ENCODE measurements at places on chromosomes 2 and 18.

- DNase-seq: peak; percentile 68
Observed at GRCh38 chr18:13136904-13137669, 81.5 kb upstream of the LDLRAD4 start.

- DNase-seq: no peak
Observed at GRCh38 chr2:119024152-119024551, 82.2 kb downstream of the MARCO start.

DNA sequence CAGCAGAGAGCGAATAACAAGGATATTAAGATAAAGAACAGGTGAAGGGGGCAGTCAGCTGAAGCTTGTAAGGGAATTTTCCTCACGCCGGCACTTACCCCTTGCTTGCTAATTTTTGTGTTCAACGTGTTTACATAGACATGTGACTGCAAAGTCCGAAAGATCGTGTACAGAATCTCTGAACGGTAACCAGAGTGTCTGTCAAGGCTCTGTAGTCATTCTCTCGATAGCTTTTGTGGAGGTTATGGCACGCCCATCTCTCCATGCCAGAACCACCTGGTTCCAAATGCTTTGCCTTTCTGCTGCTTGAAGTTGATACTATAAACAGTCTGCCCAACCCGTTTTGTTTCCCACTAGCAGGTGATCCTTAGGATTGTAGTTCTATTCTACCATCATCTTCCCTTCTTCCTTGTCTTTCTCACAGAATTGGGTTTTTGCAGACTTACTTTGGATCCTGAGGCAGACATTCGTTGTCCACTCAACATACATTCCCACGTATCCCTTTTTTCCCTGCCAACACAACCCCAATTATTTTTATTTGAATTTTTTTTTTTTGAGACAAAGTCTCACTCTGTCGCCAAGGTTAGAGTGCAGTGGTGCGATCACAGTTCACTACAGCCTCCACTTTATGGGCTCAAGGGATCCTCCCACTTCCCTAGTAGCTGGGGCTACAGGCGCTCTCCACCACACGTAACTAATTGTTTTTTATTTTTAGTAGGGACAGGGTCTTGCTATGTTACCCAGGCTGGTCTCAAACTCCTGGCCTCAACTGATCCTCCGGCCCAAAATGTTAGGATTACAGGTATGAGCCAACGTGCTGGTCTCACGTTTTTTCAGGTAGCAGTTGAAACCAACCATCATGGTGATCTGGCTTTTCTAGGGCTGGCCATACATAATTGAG, 1.3 kb upstream of the USP34 start:
- DNase-seq: peak; percentile 38

GRCh38 chr2:222912776-222913175, 51.9 kb downstream of the ACSL3 start:
- no peak for DNase-seq

DNA sequence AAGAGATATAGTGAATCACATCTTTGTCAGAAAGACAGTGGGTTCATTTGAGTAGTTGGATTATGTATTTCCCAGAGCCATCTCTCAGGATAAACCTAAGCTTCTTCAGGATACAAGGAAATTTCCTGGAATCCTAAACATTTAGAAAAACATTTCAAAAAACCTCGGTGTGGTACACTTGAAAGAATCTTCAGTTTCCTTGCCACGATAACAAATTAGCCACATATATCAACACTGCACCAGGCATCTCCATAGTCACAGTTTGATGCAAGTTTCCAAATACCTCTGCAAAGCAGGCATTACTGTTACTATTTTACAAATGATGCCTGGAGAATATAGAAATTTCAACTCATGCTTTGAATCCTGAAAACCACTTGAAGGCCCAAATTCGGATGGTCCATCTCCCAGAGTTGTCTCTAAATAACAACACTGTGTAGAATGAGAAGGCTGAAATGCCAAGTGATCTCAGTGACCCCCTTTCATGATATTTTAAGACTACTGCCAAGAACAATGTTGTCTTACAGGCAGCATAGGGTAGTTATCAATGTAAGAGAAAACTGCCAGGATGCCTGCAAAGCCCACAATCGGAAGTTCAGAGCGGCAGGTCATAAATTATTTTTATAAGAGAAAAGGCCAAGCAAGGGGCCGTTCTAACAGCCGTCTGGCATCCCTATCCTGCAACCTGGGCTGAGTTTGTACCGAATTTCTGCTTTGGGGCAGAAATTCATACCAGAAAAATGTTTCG, 307.9 kb downstream of the TXNL1 start:
- no peak for DNase-seq

DNA sequence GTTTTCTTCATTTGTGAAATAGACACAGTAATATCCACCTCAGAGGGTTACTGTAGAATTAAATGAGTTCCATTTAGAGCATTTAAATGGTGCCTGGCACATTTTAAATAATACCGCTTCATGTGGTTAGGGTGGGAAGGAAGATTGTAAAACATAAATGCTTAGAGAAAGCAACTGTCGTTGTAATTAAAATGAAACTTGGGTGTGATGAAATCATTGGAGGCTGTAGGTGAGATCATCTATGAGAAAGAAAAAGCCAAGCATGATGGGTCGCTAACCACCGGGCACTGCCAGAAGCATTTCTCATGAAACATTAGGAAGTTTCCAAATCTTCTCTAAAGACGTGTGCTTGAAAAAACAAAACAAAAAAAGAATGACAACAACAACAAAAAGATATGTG, 8.2 kb upstream of the SLC39A10 start:
- DNase-seq: peak; percentile 37

- no peak for DNase-seq
Observed at GRCh38 chr18:63860531-63860930, 27.0 kb upstream of the SERPINB2 start.

- DNase-seq: no peak
Observed at GRCh38 chr2:55147041-55147440, 85.1 kb downstream of the CLHC1 start.

DNA sequence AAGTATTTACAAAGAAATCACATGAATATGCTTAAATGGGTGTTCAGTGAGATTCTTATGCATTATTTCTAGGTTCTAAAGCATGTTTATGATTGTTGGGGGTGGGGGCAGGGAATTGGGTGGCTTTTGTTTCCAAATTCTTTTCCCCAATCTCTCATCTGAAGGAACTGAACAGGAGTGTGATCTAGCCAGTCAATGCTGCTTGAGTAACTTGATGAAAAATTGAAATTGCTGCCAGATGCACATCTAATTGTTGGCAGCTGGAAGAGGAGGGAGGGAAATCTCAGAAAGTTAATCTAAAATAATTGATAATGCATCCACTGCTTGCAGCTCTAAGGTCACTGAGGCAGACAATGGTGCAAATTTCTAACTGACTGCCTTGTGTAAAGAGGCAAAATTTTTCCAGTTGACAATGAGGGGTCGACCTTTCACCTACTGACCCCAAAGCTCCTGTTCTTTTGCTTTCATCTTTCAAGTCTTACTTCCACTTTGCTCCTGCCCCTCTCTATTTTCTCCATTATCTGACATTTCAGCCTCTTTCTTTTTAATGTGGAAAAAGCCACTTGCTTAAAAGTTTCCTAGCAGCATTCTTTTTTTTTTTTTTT, 53.3 kb downstream of the IRS1 start:
- no peak for DNase-seq

DNA sequence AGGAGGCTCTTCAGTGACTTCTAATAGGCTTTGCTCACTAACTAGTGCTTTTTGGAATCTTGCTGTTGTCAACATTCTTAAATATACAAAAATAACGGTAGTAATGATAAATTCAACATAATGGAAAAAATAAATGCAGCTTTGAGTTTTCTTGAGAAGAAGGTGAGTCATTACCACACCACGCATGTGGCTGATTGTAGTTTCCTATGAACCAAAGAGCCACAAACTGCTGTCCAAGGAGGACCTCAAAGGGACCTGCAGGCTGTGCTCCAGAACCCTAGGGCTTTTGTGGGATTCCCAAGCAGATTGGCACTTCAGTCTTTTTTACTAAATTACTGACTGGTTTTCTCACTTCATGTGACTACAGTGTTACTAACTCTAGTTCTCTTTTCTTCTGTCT, 66.7 kb downstream of the TPGS2 start:
- no peak for DNase-seq

GRCh38 chr2:1767939-1768691, 23.8 kb upstream of the PXDN start:
- DNase-seq: no peak

DNA sequence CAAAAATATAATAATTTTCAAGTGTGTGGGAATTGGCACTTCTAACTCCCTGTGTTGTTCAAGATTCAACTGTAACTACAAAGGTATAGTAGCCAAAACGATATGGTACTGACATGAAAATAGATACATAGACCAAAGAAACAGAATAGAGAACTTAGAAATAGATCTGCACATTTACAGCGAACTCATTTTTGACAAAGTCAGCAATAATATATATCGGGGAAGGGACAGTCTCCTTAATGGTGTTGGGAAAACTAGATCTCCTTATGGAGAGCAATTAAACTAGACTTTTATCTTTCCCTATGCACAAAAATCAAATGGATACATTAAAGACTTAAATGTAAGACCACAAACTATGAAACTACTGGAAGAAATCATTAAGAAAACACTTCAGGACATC, 1530.6 kb upstream of the SLC39A10 start:
- DNase-seq: no peak

GRCh38 chr2:48383036-48383435, 146.9 kb upstream of the STON1 start:
- DNase-seq: no peak

DNA sequence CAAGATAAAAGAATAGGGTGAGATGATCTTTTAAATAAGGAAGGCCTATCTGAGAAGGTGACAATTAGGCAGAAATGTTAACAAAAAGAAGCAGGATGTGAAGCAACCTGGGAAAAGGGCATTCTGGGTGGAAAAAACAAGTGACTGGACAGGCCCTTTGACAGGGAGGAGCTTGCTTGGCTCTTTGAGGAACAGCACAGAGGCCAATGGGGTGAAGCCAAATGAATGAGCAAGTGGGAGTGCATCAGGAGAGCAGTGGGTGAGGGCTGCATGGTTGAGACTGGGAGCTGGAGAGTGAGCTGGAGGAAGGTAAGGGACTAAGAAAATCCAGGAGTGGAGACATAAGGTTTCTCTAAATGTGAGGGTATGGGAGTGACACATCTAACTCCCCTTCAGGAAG, 126.9 kb downstream of the TDRD15 start:
- DNase-seq: no peak

GRCh38 chr2:238233625-238234024, 6.2 kb downstream of the HES6 start:
- DNase-seq: no peak

- DNase-seq: peak; percentile 72
Observed at GRCh38 chr2:27249891-27250651, 12.8 kb downstream of the SLC30A3 start.

DNA sequence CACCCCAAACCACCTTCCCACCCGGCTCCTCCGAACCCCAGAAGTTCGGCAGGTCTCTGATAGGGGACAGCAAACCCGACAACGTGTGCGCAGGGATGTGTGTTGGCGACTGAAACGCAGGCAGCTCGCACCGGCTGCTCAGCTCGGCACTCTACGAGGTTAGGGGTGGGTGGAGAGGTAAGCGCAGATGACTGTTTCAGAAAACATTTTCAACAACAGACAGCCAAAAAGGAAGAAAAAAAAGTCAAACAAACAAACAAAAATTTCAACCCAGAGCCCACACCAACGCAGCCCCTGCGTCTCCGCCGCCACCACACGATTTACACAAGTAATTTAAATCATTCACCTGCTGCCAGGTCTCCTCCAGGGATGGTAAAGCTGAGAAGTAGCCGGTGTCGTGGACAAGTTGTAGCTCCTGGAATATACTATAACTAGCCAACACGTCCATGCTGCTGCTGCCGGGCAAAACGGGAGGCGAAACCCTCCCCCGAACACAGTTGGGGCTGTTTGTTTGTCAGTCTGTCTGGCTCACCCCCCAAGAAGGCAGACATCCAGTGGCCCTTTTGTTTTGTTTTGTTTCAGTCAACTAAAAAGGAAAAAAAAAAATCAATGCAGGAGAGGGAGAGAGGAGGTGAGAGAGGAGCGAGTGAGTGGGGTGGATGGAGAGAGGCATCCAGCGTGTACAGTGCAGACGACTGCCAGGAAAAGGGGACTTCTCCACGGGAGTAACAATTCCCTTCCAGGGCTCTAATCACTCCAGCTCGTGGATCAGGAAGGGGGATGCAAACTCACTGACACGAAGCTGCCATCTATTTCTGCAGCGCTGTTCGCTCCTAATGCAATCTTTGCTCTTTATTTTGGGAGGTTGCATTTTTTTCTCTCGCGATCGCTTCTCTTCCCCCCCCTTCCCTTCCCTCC, at the start of gene KLF7:
Gene KLF7 (minus strand): TSS at position 828 of the 918 bp plus-strand sequence. CDS start 380 bp downstream, at position 448.
- DNase-seq: peak; percentile 66

- no peak for DNase-seq
Observed at GRCh38 chr2:186306754-186307153, 179.3 kb upstream of the ZC3H15 start.

DNA sequence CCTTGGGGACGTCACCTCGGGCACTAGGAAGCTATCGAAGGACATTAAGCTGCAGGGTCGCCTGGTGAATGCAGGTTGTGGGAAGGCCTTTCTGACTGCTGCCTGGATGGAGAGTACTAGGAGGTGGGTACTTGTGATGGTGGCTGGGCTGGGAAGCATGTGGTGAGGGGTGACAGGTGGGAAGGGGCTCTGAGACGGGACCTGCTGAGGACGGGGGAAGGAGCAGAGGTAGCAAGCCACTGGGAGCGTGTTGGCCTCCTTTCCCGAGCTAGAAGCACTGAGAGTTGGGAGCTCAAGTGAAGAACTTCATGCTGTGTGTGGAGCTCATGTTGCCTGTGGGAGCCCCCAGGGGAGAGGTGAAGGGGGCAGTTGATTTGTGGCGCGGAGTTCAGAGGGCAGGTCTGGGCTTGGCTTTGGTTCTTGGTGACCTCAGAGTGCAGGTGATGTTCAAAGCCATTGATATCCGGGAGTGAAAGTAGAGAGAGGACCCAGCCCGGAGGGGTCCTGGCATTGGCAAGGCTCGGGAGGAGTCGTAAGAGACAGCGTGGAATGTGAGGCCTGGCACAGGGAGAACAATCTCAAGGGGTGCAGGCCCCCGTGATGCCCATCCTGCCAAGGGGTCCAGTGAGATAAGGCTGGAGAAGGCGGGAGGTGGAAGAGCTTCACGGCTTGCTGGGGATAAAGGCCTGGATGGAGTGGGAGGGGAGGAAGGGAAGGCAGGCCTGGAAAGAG, 13.2 kb downstream of the MROH2A start:
- no peak for DNase-seq

GRCh38 chr2:86793752-86794151, 3.0 kb upstream of the CD8A start:
- peak; percentile 54 for DNase-seq

- no peak for DNase-seq
Observed at GRCh38 chr18:4888251-4889040, 308.6 kb downstream of the AKAIN1 start.

- no peak for DNase-seq
Observed at GRCh38 chr18:45439851-45440645, 175.2 kb upstream of the SLC14A2 start.

GRCh38 chr18:75244351-75245313, 34.0 kb downstream of the TSHZ1 start:
- no peak for DNase-seq

GRCh38 chr2:37349231-37349860, 4.9 kb downstream of the QPCT start:
- DNase-seq: no peak

DNA sequence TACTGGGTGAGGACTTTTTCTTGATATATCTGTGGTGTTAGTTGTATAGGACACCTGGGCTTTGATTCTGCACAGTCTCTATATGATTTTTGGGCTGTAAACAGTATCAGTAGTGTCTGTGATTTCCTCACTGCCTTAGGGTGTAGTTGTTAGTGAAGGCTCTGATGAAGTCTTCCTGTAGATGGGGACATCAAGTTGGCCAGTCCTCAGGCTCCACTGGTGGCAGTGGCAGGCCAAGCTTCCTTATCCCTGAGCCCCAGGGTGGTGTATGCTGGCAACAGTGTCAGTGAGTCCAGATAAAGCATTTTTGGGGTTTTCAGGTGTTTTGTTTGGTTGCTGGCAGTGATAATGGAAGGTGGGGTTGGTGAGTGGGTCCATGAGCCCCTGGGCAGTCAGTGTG, 961.4 kb downstream of the DSC3 start:
- DNase-seq: no peak

Measured in stimulated activated naive CD8-positive, alpha-beta T cell treated with anti-CD3 and anti-CD28 coated beads, Interleukin-15, amount 100 ng/mL, for 72 hours (primary cell).